Esophagus squamous epithelium (tissue), 5 donors: ENCODE measurements at places on chromosomes 2 and 18.

- DNase-seq: no peak
Observed at GRCh38 chr2:236536727-236537398, 32.8 kb upstream of the ACKR3 start.

- DNase-seq: no peak
Observed at GRCh38 chr2:100522430-100522829, 40.4 kb upstream of the PDCL3 start.

- no peak for DNase-seq
Observed at GRCh38 chr2:233446121-233446520, 91.8 kb downstream of the DGKD start.

DNA sequence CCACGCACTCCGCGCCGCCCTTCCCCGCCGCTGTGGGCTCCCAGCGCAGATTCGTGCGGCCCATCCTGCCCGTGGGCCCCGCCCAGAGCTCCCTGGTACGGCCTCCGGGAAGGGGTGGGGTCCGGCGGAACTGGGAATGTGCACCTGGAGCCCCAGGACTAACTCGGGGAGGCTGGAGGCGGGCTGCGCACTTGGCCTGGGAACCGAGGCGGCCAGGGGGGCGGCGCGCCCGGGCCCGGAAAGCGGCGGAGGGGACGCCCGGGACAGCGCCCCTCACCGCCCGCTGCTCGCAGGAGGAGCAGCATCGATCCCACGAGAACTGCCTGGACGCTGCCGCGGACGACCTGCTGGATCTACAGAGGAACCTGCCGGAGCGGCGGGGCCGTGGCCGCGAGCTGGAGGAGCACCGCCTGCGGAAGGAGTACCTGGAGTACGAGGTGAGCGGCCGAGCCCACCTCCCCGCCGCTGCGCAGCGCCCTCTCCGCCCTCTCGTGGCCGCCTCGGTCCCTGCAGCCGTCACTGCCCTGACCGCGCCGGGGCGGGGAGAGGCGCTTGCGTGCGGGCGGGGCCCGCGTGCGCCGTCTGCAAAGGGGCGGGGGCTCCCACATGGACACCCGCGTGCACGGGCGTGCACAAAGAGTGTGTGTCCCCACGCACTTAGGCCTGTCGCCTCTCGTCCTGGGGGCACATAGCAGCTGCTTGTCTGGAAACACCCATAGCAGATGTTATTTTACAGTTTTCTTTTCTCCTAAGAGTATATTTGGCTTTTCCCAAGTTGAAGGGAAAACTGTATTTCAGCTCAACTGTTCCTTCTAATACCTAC, 25.2 kb downstream of the PSD4 start:
- DNase-seq: no peak

- DNase-seq: no peak
Observed at GRCh38 chr2:123770996-123771720, 253.9 kb upstream of the CNTNAP5 start.

DNA sequence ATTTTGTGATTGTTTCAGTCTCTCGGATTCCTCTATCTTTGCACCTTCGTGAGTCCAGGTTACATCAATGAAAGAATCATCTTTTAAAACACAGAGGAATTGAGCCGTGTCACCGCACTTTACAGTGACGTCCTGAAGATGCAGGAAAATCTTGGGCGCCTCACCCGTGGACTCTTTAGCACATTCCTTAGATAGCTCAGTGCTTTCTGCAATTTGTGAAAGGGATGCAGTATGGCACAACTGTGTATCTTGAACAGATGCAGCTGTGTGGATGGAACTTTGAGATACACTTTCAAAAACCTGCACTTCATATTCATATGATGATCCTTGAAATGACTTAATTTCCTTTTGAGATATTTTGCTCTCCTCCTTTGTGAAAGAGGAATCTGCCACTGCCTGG, 50.9 kb downstream of the TTN start:
- DNase-seq: no peak

- DNase-seq: no peak
Observed at GRCh38 chr18:44882163-44882868, 201.6 kb downstream of the SETBP1 start.

GRCh38 chr2:171185941-171186340, 25.2 kb upstream of the TLK1 start:
- no peak for DNase-seq

- DNase-seq: no peak
Observed at GRCh38 chr2:85741211-85741832, 12.5 kb upstream of the ATOH8 start.

DNA sequence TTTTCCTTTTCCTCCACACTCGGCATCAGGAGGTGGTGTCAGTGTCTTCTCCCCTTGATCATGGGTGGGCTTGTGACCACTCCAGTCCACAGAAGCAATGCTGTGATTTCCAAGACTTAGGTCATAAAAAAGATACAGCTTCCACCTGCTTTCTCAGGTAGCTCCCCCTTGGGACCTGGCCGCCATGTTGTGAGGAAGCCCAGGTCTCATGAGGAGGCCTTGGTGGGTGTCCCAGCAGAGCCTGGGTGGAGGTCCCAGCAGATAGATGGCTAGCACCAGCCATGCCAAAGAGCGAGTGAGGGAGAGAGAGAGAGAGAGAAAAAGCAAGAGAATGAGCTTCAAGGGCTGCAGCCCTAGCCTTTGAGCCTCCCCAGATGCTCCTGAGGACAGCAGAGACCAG, 16.0 kb downstream of the SLC66A2 start:
- no peak for DNase-seq
